ENCODE measurements at places on chromosomes 6 and 20. TPM values are rescaled to one million over a fixed set of nuclear protein-coding genes. Genes with fewer than 3 reads are reported as not detected.
A peak's percentile ranks its signal among the peaks of the same experiment; 100 is the strongest.

GRCh38 chr20:62366370-62367135 is 559 bp downstream of the LAMA5 start:
- no peak for DNase-seq

GRCh38 chr20:25279403-25279802 is 31.5 kb downstream of the PYGB start:
- DNase-seq, result no peak

GRCh38 chr6:130482645-130483390 is 117.0 kb downstream of the TMEM200A start:
- DNase-seq, result no peak

GRCh38 chr20:4763723-4764510 is 42.2 kb downstream of the PRND start:
- no peak for DNase-seq

DNA sequence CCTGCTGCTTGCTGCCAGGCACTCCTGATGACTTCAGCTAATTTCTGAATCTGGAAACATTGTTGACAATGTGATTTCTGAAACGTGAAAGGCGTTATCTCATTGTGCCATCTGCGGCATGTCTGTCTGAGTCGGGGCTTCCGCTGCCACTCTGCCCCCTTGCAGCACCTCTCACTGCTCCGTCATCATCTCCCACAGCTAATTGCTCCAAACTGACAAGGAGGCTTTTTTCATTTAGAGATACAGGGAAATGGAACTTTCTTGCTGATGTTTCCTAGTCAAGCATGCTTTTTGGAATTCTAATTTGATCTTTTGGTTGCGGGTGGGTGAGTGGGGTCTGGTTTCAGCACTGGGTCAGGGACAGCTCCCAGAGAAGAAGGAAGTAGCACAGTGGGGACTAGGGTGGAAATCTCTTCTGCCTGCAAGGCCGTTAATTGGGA is 233.5 kb downstream of the DHX35 start:
- DNase-seq, result no peak

GRCh38 chr6:2462831-2463230 is 217.4 kb upstream of the GMDS start:
- no peak for DNase-seq

GRCh38 chr6:26400626-26401025 is 1.4 kb upstream of the BTN3A1 start:
- DNase-seq, result no peak

GRCh38 chr6:157059781-157060180 is 263.5 kb downstream of the TMEM242 start:
- no peak for DNase-seq

DNA sequence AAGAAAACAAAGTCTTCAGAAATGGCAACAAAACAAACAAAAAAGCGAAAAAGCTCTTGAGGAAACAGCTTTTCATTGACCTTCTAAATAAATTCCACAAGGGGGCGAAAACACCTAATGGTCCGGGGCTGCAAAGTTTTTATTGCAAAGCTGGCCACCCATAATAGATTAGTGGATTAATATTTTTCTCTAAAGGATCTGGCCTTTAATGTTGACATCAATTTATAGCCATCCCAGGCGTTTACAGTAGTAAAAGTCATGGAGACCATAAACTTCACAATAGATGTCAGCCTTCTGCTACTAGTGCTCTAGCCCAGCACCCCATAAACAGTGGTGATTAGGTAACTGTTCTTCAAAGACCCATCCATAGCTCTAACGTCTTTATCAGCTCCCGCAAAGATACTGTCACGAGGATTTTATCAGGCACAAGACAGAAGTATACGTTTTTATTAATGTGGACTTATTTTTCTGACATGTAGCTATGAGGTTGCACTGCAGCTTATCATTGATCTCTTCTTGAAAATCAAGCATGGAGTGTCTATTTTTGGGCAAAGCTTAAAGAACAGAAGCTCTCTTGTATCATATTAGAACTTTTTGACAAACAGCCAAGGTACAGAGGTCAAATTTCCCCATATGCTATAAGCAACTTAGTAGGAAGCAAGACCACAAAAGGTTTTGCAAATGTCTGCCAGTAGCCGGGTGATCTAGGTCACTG is 4.7 kb downstream of the CITED2 start:
- DNase-seq, result peak; percentile 57

- no peak for DNase-seq
Observed at GRCh38 chr20:47876311-47877088, 91.2 kb upstream of the SULF2 start.

DNA sequence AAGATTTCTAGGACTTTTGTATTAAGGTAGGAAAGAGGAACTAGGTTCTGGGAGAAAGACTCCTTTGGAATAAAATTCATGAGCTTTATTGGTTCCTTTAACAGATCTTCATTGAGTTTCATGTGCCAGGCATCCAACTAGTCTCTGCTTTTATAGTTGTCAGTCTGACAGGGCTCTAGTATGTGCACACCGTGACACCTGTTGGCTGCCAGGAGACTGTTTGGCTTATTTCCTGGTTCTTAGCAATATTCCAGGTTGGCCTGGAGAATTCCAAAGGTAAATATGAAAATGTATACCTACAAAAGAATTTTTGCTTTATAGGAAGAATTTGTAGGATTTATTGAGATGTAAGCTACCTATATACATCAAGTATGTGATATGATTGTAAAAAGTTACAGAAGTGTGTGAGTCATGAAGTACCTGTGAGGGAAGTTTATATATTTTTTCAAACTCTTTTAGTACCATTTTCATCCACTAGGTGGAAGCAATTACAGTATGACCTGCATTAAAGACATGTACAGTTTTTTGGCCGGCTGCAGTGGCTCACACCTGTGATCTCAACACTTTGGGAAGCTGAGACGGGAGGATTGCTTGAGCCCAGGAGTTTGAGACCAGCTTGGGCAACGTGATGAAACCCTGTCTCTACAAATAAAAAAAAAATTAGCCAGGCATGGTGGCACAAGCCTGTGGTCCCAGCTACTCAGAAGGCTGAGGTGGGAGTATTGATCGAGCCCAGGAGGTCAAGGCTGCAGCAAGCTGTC is 35.2 kb downstream of the NDUFAF5 start:
- DNase-seq, result peak; percentile 69

DNA sequence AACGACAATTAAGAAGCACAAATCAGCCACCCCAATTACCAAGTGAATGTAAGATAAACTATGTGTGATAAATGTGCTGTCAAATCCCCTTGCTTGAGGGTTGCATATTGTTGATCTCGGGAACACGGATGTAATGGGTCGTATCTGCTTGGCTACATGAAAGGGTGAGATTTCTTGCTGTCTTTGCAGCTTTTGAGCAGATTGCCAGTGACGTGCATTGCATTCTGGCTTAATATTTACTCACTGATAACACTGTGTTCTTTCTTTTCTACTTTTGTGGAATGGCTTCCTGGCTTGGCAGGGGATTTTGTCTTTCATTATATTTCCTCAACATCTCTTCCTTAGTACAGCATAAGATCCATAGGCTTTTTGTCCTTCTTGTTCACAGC is 10.5 kb upstream of the FAM210B start:
- peak; percentile 52 for DNase-seq

DNA sequence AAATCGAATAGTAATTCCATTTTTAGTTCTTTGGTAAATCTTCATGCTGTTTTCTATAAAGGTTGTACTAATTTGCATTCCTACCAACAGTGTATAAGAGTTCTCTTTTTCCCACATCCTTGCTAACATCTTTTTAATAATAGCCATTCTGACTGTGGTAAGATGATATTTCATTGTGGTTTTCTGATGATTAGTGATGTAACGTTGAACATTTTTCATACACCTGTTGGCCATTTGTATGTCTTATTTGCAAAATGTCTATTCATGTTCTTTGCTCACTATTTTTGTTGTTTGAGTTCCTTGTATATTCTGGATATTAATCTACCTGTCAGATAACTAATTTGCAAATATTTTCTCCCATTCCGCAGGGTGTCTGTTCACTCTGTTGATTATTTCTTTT is 64.5 kb downstream of the LIN28B start:
- DNase-seq, result no peak

- no peak for DNase-seq
Observed at GRCh38 chr6:116763048-116763447, 2.5 kb downstream of the FAM162B start.

DNA sequence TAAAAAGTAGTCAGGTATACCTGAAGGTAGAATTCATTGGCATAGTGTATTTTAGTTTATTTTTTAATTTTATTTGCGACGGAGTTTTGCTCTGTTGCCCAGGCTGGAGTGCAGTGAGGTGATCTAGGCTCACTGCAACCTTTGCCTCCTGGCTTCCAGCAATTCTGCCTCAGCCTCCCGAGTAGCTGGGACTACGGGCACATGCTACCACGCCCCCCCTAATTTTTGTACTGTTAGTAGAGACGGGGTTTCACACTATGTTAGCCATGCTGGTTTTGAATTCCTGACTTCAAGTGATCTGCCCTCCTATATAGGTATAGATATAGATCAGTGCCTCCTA is 102.8 kb upstream of the PRSS16 start:
- peak; percentile 26 for DNase-seq

GRCh38 chr20:63642527-63643247 is 10.5 kb downstream of the STMN3 start:
- DNase-seq, result no peak

DNA sequence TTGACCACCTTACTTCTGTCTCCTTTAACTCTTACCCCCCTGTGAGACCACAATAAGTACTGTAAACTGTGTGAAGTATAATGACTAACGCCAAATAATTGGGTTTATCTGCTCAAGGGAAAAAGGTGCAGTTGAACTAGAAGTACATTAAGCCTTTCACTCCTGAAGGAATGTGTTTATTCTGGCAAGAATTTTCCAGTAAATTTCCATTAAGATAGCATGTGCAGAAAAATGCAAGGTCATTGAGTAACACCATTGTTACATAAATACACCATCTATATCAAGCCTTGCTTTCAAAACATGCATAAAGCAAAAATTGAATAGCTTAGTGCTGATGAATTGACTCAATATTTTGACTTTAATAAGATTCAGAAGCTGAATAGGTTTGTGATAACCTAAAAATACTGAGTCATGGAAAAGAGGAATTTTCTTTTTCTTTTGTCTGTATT is 65.4 kb downstream of the ARHGAP18 start:
- no peak for DNase-seq

- peak; percentile 26 for DNase-seq
Observed at GRCh38 chr6:149230712-149231460, 86.6 kb upstream of the TAB2 start.

- no peak for DNase-seq
Observed at GRCh38 chr6:169986171-169986847, 234.9 kb downstream of the ERMARD start.

- no peak for DNase-seq
Observed at GRCh38 chr20:38610521-38610920, 8.9 kb downstream of the ARHGAP40 start.

The TRIM15 gene
- not detected for total RNA-seq

The DDO gene
- total RNA-seq, result 2.3 TPM

The LY6G5C gene
- not detected for total RNA-seq

The RING1 gene
- total RNA-seq, result 25.8 TPM

The COL11A2 gene
- total RNA-seq, result 0.98 TPM

The IL17A gene
- total RNA-seq, result not detected

The OR12D3 gene
- not detected for total RNA-seq

The CYP39A1 gene
- total RNA-seq, result 0.56 TPM

The SYCP2 gene
- total RNA-seq, result 3.9 TPM

The SLC2A10 gene
- total RNA-seq, result 8.5 TPM

The TRIM40 gene
- total RNA-seq, result not detected

The TBP gene
- 17.9 TPM for total RNA-seq

The PRL gene
- total RNA-seq, result not detected

The CST4 gene
- not detected for total RNA-seq

Measured in SK-MEL-5 (cell line).